ENCODE measurements at places on chromosomes 5 and 9. TPM values are rescaled to one million over a fixed set of nuclear protein-coding genes. Genes with fewer than 3 reads are reported as not detected.

DNA sequence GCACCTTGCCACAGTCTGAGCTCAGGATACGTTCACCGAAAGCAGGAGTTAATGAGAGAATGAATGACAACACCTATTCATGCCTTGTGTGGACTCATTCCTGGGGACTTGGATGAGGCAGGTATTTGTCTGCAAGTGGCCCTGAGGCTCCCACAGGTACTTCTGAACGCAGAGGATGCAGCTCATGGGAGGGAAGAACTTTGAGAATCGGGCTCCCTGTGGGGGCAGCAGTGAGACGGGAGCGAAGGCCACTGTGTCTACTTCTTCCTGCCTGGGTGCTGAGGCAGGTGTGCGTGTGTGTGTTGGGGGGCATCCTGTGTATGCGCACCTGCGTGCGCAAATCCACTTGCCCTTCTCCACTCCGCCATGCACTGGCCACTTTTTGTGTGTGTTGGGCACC, 42.2 kb downstream of the PTPN3 start:
- DNase-seq: no peak

DNA sequence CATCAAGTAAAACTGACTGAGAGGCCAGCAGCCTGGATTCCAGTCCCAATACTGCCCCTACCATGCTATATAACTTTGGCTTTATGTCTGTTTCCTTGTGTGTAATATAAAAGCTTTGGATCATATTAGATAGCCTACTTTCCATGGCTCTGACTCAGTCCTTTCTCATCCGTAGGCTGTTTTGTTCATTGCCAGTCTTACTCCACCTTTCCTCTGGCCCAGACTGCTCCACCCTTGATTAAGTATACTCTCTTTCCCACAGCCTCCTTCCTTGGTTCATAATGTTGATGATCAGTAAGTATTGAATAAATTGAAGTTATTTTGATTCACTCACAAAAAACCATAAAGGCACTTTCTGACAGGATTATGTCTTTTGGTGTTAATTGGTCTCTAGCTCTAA, 1.5 kb upstream of the MRPS30 start:
- no peak for DNase-seq

DNA sequence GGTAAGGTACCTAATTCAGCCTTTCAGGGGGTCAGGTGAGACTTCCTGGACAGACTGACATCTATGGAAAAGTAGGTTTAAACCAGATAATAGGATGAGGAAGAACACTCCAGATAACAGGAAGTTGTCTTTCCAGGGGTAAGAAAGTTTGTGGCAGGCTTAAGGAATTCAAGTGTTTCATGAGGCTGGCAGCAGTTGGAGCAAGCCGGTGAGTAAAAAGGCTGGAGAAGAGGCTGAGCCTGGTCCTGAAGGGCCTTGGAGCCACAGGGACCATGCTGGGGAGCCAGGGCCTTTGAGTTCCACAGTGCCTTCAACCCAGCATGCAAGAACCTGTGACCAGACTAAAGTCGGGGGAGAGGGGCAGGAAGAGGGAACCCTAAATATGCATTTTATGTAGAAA, 353.4 kb downstream of the SPOCK1 start:
- no peak for DNase-seq

DNA sequence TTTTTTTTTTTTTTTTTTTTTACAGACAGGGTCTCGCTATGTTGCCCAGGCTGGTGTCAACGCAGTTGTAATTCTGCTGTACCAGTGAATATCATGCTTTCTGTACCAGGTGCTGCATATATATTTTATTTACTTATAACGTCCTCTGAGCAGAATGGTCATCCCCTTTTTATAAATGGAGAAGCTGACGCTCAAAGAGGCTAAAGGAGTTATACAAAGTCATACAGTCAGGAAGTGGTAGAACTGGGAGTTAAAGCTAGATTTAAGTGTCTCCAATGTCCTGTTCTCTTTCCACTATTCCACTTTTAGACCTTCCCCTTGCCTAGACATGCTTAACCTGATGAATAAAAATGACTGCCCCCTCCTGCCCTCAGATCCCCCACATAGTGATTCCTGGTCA, 1.2 kb upstream of the SIL1 start:
- DNase-seq: no peak

Gene GPR150
- 1.7 TPM for total RNA-seq

DNA sequence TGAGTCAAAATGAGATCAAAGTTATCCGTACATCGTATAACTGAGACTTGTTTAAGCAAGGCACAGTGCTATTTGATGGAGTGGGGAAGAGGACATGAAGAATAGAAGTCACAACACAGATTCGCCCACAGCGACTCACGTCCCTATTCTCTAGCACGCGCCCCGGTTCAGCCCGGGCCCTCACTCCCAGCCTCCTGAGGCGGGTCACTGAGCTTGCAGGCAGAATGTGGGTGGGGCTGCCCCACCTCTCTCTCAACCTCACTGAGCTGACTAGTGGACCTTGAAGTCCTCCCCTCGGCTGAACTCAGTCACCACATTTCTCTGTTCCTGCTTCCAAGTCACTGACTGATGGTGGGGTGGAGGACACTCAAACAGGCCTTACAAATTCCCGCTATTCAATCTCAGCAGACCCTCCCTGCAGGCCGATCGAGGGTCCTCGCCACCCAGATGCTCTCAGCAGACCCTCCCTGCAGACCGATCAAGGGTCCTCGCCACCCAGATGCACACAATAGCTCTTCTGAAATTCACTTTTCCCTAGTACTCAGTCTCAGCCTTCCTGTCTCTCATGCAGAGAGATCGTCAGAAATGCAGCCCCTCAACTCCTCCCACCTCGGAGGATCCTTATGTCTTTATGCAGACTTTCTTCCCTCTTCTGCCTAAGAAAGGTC, 12.9 kb downstream of the GLDC start:
- no peak for DNase-seq

DNA sequence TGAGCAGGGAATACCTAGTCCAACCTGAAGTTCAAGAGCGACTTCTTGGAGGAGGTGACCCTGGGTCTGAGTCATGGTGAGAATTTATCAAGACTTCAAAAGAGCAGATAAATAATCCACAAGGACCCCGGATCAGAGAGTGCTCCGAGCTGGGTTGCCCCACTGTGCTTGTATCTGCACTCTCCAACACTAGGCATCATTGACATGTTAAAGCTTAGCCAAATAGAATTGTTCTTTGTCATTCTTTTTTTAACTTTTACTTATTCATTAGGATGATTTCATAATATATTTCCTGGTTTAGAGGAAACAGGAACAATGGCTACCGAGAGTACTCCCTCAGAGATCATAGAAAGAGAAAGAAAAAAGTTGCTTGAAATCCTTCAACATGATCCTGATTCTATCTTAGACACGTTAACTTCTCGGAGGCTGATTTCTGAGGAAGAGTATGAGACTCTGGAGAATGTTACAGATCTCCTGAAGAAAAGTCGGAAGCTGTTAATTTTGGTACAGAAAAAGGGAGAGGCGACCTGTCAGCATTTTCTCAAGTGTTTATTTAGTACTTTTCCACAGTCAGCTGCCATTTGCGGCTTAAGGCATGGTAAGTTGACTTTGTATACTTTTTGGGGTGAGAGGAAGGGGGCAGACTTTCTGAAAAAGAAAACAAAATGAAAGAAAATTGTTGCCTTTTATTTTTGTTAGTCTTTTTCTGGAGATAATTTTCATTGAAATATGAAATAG, at the start of gene CARD6:
TSS of gene CARD6 (plus strand) at position 300 of the 738 bp plus-strand sequence. CDS start at position 316, 16 bp downstream.
- DNase-seq: no peak
